ENCODE measurements at places on chromosomes 11 and 22.

- no peak for DNase-seq
Observed at GRCh38 chr11:75487365-75487764, 38.4 kb downstream of the GDPD5 start.

- peak; percentile 62 for DNase-seq
Observed at GRCh38 chr11:128299132-128299726, 288.1 kb downstream of the ETS1 start.

- DNase-seq = no peak
Observed at GRCh38 chr11:117781627-117782026, 15.4 kb downstream of the DSCAML1 start.

DNA sequence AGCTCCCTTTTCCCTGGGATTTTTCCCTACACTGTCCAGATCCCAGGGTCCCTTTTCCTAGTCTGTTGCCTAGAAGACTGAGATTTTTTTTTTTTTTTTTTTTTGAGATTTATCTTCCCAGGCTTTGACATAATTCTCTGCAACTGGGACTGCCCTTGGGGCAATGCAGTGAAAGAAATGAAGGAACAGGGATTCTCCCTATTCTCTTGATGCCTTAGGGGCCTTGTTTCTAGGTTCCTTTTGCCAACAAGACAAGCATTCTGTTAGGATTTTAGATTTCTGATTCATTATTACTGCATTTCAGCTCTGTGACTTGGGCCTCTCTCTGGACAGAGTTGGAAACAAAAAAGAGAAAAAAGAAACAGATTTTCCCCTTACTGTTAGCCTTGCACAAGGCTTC lies 47.3 kb downstream of the QSER1 start:
- peak; percentile 1 for DNase-seq

DNA sequence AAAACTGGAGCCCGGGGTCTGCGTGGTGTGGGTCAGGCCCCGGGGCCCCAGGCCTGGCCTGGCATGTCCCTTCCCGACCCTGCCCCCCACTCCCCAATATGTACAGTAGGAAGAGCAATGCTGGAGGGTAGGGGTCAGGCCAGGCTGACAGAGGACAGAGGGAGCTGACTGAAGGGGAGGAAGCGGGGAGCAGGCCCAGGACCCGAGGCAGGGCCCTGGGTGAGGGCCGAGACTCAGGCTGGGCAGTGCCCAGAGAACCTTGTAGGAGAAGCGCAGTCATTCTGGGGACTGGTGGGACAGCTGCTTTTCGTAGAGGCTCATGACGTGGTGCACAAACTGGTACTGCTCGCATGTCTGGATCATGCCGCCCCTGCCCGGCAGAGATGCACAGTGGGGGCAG lies 2.7 kb upstream of the IGSF22 start:
- DNase-seq = no peak

- no peak for DNase-seq
Observed at GRCh38 chr11:22602504-22602903, 23.1 kb downstream of the FANCF start.

- DNase-seq = no peak
Observed at GRCh38 chr22:43636086-43636485, 176.0 kb downstream of the EFCAB6 start.

- DNase-seq = no peak
Observed at GRCh38 chr11:34975482-34975881, 59.1 kb downstream of the PDHX start.

DNA sequence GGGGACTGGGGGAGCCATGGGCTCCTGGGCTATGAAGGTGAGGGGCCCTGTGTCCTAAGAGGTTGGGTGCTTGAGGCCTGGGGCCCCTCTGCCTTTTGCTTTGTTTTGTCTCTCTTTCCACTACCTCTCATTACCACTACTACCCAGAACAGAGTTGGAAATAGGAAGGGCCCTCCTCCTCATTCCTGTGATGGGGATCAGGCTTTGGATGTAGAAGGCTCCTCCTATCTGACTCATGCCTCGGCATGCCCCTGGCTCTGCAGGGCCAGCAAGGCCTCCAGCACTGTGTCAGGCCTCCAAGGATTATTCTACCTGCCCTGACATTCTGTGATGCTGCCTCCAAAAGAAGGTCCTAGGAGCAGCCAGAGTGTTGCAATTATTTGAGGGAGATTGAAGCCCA lies 766 bp downstream of the IZUMO1R start:
- no peak for DNase-seq

- DNase-seq = no peak
Observed at GRCh38 chr11:119172513-119172912, 4.0 kb downstream of the NLRX1 start.

GRCh38 chr11:123173040-123173855 lies 21.8 kb downstream of the CLMP start:
- DNase-seq = peak; percentile 81

DNA sequence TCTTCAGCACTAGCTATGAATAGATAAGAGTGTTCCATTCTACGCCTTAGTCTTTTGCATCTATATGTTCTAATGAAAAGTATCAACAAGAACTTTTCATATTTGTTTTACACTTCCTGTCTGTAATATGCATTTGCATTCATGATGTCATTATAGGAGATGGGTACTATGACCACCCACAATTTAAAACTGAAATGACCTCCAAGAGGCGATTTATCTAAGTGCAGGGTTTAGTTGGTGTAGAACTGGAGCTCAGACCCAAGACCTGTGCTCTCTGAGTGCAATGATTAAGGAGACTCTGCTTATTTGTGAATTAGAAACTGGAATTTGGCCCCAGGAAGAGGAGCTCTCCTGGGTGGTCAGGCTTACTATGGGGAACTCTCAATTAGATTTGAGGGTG lies 289.1 kb downstream of the ETS1 start:
- no peak for DNase-seq

DNA sequence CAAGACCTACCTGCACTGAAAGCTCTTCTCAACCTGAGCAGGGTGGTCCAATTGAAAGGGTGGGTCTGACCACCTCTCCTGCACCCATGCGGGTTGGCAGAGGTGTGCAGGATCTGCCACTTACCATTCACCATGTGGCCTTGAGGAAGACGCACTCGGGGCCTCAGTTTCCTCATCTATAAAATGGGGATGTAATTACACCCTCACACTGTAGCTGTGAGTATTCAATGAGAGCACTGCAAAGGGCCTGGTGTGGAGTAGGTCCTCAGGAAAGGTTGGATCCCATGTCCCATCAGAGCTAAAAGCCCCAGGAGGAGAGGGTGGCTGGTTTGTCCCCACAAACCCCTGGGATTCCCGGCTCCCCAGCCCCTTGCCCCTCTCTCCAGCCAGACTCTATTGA lies 557 bp upstream of the TAGLN start:
- no peak for DNase-seq

DNA sequence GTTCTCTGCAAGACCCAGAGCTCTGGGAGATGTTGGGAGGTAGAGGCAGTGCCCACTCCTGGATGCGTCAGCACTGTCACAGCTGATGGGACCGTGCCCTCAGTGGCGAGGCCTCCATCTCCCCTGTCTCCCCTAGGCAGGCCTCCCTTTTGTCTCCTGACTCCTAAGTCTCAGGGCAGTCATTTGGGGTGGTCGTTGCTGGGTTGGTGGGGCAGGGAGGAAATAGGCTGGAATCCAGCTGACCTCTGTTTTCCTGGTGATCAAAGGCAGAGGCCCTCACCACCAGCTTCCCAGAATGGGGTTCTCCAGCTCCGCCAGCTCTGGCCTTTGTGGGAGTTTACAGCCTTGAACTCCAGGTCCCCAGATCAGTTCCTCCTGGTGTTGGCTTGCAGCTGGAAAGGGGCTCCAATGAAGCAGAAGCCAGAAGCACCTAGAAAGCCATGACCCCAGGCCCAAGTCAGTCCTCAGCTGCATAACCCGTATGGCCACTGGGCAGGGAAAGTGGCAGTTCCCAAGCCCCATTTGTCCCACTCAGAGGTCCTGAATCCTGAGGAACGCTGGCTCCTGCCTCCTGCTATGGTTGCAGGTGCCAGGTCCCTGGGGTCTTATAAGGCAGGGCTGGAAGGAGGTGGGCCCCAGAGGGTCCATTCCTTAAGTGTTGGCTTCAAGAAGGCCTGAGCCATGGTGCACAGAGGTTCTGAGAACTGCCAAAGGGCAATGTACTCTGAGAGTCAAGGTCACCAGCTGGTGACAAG lies 7.3 kb upstream of the FXYD2 start:
- no peak for DNase-seq

GRCh38 chr11:115506954-115507675 lies 2.9 kb upstream of the CADM1 start:
- DNase-seq = peak; percentile 84

- no peak for DNase-seq
Observed at GRCh38 chr22:47322854-47323253, 560.4 kb downstream of the TBC1D22A start.

- DNase-seq = peak; percentile 56
Observed at GRCh38 chr11:120229451-120230424, 10.2 kb upstream of the POU2F3 start.

DNA sequence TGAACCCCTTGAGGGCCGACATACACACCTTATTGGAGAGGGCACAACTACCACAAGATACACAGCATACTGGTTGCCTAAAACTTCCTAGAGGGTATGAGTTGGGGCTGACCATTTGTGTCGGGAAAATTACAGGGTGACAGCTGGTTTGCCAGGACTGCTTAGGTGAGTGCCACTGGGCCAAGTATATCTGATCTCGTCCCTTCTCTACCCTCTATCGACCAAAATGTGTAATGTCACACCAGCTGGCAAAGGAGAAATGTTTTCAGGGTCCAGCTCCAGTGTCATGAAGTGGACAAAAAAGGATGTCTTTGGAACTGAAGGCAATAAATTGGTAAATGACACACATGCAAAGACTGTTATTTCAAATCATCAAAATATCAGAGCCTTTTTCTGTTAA lies 126.1 kb downstream of the PGR start:
- no peak for DNase-seq

- no peak for DNase-seq
Observed at GRCh38 chr22:23156286-23156685, 11.0 kb downstream of the RAB36 start.
